Activated T-helper 1 cell treated with anti-CD3 and anti-CD28 coated beads, Interleukin-2, amount 50 U/mL, for 16 hours (primary cell): ENCODE measurements at places on chromosomes 6 and 20.

DNA sequence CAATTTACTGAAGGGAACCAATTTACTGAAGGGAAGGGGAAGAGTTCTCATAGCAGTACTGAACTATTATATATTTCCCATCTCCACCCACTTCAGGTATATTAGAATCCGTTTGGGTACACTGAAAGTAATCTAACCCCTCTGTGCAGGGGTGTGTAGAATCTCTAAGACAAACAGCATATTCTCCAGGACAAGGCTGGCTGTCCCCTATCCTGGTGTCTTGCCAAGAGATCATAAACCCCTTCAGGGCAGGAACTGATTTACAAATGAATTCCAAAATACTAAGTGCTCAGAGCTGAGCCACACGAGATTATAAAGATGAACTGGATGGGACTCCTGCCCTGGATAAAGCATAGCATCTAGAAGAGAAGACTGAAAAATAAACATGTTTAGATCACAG is 9.2 kb downstream of the ASF1A start:
- no peak for DNase-seq

- no peak for DNase-seq
Observed at GRCh38 chr6:158460602-158461169, 99.2 kb upstream of the TMEM181 start.

DNA sequence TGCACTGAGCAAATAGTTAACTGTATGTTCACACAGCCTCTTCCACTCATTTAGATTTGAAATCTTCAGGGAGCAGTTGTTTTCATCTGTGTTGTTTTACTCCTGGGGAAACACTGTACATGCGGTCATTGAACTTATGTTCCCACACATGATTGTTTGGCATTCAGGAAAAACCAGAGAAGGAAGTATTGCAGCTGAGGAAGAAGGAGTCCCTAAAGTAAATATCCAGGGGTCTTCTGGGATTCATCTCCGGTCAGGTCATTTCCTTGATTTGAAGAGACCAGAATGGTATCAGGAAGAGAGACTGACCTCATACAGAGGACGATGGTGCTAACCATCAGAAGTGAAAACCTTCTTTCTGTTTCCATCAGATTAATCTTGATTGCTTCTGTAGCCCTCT is 52.5 kb downstream of the DCBLD1 start:
- DNase-seq: no peak

- no peak for DNase-seq
Observed at GRCh38 chr6:31631209-31631608, 10.7 kb downstream of the PRRC2A start.

GRCh38 chr6:55666606-55667225 is 87.7 kb upstream of the HMGCLL1 start:
- DNase-seq: no peak
